Activated T-helper 1 cell treated with anti-CD3 and anti-CD28 coated beads, Interleukin-12 subunit alpha, Interleukin-12 subunit beta, Interleukin-2, Interleukin-4 antibody, amounts not matched to agents 30 ng/mL and 10 ng/mL and 1 ng/mL, durations not matched to agents 14 hours and 24 hours and 36 hours (primary cell): ENCODE measurements at places on chromosomes 3 and 15. TPM values are rescaled to one million over a fixed set of nuclear protein-coding genes. Genes with fewer than 3 reads are reported as not detected.

GRCh38 chr3:84277562-84278224 lies 681.1 kb upstream of the CADM2 start:
- DNase-seq: no peak

- DNase-seq: no peak
Observed at GRCh38 chr3:195866686-195867511, 41.5 kb downstream of the TNK2 start.

DNA sequence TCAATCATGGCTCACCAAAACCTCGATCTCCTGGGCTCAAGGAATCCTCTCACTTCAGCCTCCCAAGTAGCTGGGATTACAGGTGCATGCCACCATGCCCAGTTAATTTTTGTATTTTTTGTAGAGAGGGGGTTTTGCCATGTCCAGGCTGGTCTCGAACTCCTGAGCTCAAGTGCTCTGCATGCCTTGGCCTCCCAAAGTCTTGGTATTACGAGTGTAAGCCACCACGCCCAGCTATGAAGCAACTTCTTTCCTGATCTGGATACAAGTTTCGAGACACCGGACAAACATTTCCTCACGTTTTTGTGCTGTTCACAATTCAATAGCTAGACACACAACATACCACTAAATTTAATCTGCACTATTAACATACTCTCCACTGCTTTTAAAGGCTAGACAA lies 3.4 kb upstream of the SYNM start:
- DNase-seq: no peak

- no peak for DNase-seq
Observed at GRCh38 chr3:151283387-151283786, 5.0 kb upstream of the P2RY14 start.

DNA sequence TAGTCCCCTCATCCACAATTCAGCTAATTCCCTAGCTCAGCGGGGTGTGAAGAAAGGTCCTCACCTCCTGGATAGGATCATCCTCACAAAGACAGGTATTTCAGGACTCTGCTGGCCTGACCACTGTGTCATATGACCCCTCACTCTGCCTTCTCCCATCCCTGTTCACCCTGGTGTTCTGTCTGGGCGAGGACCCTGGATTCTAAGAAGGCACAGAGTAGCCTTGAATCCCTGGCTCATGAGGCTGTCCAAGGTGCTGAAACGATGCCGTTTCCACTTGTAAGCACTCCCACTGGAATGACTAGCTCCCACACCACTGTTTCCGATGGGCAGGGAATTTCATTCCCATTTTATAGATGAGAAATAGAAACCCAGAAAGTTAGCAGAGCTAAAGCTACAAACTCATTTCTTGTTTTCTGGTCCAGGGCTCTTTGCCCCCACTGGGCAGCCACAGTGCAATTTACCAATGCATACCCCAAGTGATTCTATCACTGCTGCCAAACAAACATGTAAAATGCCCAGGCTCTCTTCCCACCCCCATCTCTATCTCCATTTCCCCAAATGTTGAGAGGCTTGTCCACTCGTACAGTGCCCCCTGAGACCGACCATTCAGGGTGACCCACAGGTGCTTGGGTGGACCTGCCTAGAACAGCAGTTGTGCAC lies 83.2 kb downstream of the RAB11A start:
- no peak for DNase-seq

DNA sequence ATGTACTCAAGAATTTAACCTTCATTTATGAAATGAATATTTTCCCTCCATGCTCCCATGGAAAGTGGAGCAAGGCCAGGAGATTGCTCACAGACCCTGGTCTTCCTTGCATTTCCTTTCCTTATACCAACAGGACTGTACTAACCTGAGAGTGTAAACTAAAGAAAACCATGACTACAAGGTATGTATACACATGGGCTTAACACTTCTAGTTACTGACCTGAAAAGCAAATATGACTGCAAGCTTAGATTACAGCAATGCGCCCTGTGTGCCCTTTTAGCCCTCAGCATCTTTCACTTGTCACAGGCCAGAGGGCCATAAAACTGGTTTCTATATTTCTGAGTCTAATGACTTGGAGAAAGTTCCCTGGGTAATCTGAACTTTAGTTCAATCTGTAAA lies 52.1 kb downstream of the NEK10 start:
- DNase-seq: no peak

- no peak for DNase-seq
Observed at GRCh38 chr15:72271895-72272212, 500 bp downstream of the PARP6 start.

- no peak for DNase-seq
Observed at GRCh38 chr15:101543431-101543830, 53.9 kb upstream of the PCSK6 start.

- no peak for DNase-seq
Observed at GRCh38 chr15:73922186-73923151, 3.8 kb upstream of the LOXL1 start.

DNA sequence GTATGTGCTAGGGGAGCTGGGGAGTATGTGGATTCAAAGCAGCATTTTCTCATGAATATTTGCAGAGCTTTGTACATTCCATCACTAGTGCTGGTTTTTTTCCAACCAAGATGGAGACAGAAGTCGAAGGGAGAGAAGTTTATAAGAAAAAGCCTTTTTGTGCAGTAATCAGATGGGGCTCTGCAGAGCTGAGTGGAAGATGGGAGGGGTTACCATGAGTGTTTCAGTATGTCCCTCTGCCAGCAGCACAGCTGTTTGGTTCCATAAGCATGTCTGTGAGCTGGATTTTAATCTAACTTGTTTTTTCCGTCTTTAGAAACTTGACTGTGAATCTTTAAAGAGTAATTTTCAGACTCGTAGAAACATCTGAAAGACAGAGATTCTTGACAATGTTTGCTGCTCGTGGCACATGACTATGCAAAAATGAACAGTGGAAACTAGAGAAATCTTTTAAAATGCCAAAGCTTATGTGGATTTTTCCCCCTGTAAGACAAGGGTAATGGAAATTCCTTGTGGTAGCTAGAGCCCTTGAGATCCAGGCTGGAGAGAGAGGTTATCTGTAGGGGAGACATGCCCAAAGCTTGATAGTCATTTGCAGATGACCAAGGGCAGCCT lies 20.3 kb downstream of the STARD9 start:
- DNase-seq: no peak

CSTA gene
- not detected in 2 replicates for total RNA-seq

SIDT1 gene
- 11.3 and 12.2 TPM in 2 replicates for total RNA-seq

SCN11A gene
- total RNA-seq: 0.05 TPM in 1 of 2 replicates, not detected in the other

HDGFL3 gene
- total RNA-seq: 54.7 and 57.5 TPM in 2 replicates

GPR149 gene
- total RNA-seq: not detected in 2 replicates
